ENCODE measurements at places on chromosomes 2 and 18.

DNA sequence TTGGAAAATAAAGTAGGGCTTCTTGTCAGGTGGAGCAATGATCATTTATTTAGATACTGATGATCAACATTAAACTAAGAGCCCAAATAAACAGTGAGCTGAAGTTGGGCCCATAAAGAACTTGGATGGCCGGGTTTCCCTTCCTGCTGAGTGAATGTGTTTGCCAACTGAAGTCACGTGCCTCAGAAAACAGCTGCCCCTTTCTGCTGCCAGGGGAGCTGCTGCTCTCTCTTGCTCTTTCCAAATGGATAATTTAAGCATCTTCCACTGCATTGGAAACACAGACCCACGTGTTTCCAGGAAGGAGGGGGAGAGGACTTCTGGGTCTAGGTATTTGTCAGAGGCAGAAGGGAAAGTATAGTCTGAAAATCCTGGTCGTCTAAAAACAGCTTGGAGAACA, 22.9 kb upstream of the NCKAP5 start:
- DNase-seq: no peak

- DNase-seq: no peak
These were observed 15.2 kb downstream of the LANCL1 start for GRCh38 chr2:210461401-210461800.

- no peak for DNase-seq
These were observed 86.7 kb upstream of the THUMPD2 start for GRCh38 chr2:39865751-39866150.

- no peak for DNase-seq
These were observed 281.4 kb downstream of the PAX3 start for GRCh38 chr2:222017252-222017850.

DNA sequence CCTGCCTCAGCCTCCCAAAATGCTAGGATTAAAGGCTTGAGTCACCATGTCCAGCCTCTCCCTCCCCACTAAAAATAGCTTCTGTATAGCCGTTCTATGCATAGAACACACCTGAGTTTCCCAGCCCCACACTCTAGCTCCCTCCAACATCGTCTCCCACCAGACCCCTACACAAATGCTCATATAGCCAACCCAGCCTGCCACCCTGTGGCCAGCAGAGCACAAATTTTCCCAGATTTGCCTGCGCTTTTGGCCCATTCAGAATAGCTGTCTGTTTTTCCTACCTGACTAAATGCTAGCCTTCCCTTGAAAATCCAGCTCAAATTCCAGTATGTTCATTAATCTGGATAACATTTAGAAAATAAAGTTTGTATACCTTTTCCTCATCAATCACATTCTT, 22.8 kb downstream of the TRABD2A start:
- no peak for DNase-seq

DNA sequence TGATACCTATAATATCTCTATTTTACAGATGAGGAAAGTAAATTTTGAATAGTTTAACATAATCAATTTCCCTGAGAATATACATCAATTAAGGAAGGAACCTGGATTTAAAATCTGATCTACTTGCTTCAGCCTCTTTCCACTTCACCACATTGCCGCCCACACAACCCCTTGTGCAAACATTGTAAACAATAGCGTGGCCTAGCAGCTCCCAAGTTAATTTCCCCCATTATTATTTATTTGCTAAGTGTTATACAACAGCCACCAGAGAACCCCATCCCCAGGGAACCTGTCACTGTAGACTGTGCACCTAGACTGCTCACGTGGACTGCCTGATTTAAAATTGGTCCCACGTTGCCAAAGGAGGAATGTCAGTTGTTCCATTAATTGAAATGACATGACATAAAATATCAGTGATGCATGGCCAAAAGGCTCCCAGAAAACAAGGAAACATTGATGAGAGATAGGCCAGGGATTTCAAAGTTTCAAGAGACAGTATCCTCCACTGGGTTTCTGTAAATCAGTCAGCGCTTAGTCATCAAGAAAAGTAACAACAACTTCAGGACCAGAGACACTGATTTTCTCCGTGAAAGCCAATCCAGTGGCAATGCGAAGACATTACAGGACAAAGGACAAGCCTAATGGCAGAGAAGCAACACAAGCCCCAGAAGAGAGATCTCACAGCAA, 41.3 kb downstream of the SCG2 start:
- no peak for DNase-seq

DNA sequence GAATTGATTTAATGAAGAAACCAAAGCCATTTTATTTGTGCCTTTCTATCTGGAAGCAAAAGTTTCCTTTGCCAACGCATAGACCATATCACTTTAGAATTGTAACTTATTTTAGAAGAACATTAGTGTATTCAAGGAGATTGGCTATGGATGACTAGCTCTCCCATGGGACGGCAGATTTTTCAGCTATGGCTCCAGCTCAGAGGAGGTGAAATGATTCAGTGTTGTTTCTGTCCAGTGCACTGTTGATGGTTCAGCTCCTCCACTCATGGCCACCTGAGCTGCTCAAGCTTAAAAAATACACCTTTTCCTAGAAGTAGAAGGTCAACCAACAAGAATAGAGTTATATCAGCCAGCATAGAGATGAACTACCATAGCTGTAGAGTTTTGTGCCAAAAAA, 1597.5 kb upstream of the PIK3C3 start:
- DNase-seq: no peak

GRCh38 chr2:41321351-41321750, 726.5 kb upstream of the PKDCC start:
- DNase-seq: no peak

- DNase-seq: peak; percentile 81
These were observed 126.6 kb upstream of the PPP1CB start for GRCh38 chr2:28624793-28625701.

DNA sequence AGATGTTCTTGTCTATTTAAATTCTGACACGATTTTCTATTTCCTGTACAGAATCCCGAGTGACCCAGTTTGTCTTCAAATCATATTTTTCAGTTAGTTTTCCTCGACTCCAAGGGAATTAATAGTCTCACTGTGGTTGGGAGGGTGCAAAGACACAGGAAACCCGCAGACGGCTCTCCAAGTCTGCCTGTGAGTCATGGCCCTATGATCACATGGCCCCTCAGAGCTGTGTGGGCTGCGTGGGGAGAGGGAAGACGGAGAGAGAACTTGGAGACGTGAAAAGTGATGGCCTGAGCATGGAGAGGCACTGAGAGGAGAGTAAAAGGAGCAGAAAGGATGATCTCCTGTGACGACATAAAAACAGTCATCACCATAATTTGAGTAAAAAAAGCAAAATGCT, 989.9 kb downstream of the DCDC2C start:
- no peak for DNase-seq

GRCh38 chr18:58344861-58345463, 283.9 kb downstream of the ALPK2 start:
- DNase-seq: no peak

- no peak for DNase-seq
These were observed 87.9 kb downstream of the RAD51AP2 start for GRCh38 chr2:17430326-17430725.

DNA sequence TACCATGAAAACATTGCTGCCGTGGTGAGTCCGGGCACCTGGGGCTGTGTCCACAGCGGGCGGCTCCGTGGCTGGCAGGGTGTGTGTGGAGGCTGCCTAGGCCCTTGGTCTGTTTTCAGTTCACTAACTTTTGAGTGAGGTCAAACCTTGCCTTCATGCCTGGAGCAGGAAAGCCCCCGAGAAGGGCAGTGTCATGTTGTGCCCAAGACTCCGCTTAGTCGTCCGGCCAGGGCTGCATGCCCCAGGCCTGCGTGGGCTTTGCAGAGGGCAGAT, 24.1 kb downstream of the MAL start:
- DNase-seq: no peak

GRCh38 chr18:42644729-42645131, 470.8 kb downstream of the RIT2 start:
- no peak for DNase-seq

DNA sequence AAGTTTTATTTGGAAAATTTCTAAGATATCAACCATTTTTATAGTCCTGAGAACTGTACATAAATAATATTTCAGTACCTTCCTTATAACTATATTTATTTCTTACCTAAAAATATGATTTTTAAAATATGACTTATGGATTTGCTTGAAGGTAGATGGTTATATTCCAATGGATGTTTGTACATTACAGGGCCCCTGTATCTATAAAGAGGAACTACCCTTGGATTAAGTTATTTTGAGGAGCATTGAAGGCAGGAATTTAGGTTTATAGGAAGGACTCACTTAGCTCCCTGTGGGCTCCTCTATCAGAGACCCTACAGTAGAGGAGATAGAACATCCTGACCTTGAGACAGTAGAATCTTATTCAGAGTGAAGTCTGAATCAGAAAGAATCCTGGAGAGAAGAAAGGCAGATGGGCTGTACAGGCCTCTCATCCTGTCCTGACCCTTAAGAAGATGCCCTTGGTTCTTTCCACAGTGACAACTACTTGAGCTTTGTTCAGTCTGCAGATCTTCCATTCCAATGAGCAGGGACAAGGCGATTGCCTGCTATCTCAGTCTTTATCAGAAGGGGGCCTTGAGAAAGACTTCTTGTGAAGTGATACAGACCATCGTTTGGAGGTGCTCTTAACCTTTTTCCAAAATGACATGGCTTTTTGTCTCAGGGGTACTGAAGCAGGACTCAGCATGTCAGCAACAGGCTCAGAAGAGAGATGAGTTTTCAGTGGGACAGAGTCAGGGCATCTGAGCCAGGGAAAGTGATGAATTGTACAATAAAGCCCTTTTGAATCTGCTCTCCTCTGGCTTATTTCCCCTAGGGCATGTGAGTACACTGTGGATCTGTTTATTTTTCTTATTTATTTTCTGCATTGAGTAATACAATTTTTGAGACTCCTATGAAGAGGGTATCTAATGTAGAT, 20.9 kb downstream of the OXER1 start:
- DNase-seq: no peak

DNA sequence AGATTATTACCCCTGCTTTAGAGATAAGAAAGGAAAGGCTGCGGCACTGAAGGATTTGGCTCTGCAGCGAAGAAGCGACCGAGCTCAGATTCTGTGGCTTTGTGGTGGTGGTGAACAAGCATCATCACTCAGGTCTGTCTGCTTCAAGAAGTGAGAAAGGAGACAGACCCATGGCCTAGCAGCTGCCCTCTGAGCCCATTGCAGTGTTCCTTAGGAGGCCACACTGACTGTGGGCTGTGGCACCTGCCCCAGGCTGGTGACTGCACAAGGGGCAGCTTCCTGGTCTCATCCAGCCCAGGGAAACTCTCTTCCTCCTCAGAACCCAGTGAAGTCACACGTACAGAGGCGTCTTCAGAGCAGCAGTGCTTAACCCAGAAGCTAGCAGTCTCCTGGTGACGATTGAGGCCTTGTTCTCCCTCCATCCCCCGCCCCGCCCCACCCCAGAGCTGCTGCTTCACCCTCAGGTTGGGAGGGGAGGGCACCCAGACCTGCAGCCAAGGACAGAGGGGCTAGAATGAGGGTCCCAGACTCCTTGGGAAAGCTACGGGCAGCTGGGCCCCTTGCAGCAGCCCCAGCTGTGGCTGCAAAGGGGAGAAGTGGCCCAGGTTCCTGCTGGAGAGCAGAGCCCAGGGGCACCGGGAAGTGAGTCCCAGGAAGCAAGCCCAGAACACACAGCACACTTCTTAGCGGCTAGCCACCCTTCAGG, 22.2 kb downstream of the BIN1 start:
- no peak for DNase-seq

GRCh38 chr2:56177420-56178220, 6.2 kb upstream of the CCDC85A start:
- no peak for DNase-seq

DNA sequence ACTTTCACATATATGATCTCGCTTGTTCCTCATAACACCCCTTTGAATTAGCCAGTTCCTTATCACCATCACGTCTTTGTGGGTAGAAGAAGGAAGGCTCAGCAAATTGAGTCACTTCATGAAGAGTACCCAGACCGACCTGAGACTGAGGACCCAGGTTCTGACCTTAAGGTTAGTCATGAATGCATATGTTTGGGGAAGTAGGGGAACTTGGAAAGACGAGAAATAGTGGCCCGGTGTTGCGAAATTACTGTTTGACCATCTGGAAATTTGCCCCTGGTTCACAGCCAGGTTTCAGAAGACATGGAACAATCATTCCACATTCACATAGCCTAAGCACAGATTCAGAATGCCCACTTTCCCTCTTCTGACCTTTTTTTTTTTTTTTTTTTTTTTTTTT, 59.8 kb downstream of the MEIS1 start:
- DNase-seq: no peak

DNA sequence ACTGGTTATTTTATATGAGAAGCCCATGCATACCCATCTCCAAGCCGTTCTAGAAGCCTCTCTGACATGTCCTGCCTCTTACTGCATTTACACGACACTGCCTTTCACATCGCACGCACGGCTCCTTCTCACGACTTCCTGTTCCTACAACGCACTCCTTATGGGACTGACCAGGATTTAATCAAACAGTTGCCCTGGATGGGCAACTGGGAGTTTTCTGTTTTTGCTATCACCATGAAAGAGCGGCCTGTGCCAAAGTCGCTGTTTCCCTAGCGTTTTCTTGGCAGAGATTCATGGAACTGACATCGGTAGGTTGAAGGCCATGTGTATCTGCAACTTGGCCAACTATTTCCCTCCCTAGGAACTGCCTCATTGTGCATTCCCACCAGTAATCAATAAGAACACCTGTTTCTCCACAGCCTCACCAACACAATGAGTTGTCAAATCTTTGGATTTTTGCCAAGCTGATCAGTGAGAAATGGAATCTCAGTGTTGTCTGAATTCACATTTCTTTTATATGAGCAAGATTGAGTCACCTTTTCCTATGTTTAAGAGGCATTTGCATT, 97.2 kb upstream of the OTOS start:
- peak; percentile 83 for DNase-seq

DNA sequence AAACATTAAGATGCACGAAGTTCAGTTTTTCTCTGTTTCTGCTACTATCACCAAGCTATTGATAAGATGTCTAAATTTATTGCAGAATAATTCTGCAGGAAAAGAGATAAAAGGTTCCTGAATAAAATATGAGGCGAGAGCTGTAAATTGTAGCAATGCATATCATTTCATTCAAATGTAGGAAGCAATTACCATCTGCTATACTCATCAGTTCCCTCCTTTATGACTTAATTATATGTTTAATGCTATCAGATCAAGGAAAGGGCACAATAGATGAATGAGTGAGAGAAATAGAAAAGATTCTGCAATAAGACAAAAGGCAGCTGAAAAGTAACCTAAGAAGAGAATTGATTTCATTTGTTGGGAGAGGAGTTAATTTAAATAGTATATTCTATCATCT, 108.2 kb upstream of the GALNT5 start:
- DNase-seq: no peak

GRCh38 chr2:227256605-227257004, 68.4 kb upstream of the MFF start:
- no peak for DNase-seq

GRCh38 chr2:47771211-47771610, 11.7 kb upstream of the MSH6 start:
- peak; percentile 64 for DNase-seq

DNA sequence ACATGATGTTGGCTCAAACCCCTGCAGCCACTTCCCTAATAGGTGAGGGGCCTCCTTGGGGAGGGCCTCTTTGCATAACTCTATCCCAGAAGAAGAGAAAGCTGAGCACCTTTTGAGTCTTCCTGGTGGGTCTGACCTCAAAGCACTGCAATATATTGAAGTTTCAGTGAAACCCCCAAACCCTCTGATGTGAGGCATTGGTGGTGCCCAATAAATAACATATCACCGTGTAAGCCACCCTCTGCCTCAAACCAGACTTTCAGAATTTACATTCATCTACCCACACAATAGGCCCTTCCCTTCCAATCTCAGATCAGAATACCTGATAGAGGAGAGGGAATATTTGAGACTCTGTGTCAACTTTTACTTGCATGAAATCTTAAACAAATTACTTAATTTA, 142.8 kb upstream of the STK17B start:
- DNase-seq: no peak

GRCh38 chr18:67590571-67591141, 74.1 kb upstream of the DSEL start:
- DNase-seq: no peak

Data from hepatic stellate cell (primary cell).